ENCODE measurements at places on chromosomes 4 and X.

- DNase-seq: no peak
Observed at GRCh38 chrX:102765217-102765616, 44.7 kb downstream of the GPRASP3 start.

DNA sequence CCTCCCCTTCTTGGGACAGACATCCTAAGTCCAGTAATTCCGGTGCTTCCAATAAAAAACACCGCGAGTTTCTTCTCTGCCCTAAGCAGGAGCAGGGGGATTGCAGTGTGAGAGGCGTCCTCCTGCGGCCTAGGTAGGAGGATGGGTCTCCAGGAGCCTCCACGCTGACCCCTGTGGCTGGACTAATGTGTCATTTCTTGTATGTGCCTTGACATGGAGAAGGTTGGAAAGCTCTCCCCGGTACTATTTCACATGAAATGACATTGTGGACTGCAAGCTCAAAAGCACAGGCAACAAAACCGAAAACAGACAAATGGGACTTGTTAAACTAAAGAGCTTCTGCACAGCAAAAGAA lies 66.6 kb upstream of the ENPP6 start:
- no peak for DNase-seq

- DNase-seq: no peak
Observed at GRCh38 chr4:90572996-90573395, 445.8 kb downstream of the CCSER1 start.

DNA sequence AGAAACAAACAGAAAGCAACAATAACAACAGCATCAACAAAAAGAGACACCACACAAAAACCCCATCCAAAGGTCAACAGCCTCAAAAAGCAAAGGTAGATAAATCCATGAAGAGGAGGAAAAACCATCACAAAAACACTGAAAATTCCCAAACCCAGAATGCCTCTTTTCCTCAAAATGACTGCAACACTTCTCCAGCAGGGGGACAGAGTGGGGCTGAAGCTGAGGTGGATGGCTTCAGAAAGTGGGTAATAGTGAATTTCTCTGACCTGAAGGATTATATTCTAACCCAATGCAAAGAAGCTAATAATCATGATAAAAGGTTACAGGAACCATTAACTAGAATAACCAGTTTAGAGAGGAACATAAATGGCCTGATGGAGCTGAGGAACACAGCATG lies 888.2 kb downstream of the RAB28 start:
- no peak for DNase-seq

GRCh38 chr4:82906469-82906868 lies 5.9 kb downstream of the THAP9 start:
- no peak for DNase-seq

DNA sequence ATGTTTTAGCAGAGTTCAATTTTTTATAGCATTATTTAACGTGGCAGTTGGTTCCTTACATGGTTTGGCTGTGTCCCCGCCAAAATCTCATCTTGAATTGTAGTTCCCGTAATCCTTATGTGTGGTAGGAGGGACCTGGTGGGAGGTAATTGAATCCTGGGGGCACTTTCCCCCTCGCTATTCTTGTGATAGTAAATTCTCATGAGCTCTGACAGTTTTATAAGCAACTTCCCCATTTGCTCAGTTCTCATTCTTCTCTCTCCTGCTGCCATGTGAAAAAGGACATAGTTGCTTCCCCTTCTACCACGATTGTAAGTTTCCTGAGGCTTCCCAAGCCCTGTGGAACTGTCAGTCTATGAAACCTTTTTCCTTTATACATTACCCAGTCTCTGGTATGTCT lies 329.5 kb downstream of the GRIA2 start:
- DNase-seq: no peak

GRCh38 chr4:13953083-13953482 lies 325.6 kb upstream of the BOD1L1 start:
- DNase-seq: no peak

GRCh38 chrX:75784680-75785491 lies at the start of gene MAGEE2:
TSS of gene MAGEE2 (minus strand) at chrX:75785254. CDS start at chrX:75785051, 203 bp downstream.
- DNase-seq: no peak

GRCh38 chrX:48903290-48903689 lies 5.6 kb downstream of the PQBP1 start:
- no peak for DNase-seq

DNA sequence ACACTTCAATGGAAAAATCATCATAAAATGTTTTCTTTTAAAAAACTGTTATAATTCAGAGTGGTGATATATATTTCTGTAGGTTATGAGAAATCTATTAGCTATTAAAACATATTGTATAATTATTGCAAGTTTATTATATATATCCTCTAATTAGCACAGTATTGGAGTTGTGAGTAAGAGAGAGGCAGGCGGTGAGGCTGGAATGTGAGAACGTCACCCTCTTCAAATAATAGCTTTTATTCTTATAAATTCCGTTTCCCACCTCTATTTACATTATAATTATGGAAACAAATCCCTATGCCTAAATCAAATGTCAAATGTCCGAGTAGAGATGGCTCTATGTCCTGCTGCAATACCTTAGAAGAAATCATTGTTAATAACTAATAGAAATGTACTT lies 292.9 kb downstream of the ADGRL3 start:
- no peak for DNase-seq

GRCh38 chr4:125013891-125014290 lies 300.9 kb upstream of the FAT4 start:
- DNase-seq: no peak

- no peak for DNase-seq
Observed at GRCh38 chr4:80529026-80529425, 193.5 kb downstream of the CFAP299 start.

GRCh38 chrX:151753313-151754046 lies 18.9 kb downstream of the CNGA2 start:
- DNase-seq: no peak

DNA sequence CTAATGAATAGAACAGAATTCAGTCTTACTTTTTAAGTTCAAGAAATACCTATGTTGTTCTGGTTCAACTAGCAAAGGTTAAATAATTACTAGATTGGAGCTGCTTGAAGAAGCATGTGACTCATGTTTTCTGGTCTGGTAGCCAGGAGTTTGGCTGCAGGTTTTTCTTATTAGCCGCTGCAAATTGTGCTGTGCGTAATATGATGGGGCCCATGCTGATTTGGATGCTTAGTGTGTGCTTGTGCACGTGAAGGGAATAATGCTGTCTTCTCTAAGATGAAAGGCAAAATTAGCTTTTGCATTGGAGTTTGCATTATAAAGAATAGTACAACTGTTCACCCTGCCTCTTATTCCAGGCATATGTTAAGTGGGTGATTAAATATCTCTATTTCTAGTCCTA lies 219.6 kb downstream of the SNCA start:
- no peak for DNase-seq

DNA sequence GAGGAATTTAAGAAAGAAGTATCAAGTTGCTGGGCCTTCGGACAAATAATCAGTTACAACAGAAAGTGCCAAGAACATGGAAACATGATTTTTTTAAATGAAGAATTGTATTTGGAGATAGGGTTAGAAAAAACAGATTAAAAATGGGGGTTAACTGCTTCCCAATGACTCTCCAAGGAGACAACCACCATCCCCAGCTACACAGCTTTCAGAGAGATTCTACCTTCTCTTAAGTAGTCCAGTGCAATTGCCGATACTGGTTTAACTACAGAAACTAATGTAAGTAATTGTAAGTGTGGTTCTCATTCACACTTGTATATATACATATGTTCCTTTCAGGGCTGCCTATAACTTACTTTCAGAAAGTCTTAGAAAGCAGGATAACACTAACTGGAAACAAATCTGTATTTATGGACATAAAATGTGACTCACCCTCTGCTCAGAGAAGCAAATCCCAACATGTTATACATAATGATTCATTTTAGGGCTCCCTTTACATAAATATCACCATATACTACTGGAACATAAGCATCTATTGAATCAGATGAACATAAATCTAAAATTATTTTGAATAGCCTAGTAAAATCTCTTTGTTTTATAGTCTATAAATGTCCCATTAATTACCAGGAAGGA lies 248.9 kb upstream of the UGT8 start:
- no peak for DNase-seq

GRCh38 chrX:154093965-154094364 lies 3.6 kb downstream of the MECP2 start:
- DNase-seq: no peak

DNA sequence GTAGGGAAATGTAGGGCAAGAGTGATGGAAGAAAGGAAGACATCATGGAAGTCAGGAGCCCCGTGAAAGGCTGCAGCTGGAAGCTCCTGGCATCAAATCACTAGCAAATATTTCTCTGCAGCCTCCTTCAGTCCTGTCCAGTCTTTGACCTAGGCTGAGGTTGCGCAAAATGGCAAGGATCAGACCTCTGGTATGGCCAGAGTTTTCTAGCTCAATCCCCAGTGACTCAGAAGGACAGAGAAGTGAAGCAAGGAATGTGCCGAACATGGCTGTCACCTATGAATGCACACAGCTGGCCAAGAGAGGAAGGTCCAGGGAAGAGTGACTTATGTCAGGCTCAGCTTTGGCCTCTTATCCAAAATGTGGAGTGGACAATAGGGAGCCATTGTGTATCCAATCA lies 71.1 kb upstream of the PHOX2B start:
- no peak for DNase-seq

GRCh38 chr4:38072578-38072977 lies 112.4 kb downstream of the PTTG2 start:
- DNase-seq: no peak

GRCh38 chr4:1265351-1265750 lies 16.4 kb upstream of the CTBP1 start:
- no peak for DNase-seq

DNA sequence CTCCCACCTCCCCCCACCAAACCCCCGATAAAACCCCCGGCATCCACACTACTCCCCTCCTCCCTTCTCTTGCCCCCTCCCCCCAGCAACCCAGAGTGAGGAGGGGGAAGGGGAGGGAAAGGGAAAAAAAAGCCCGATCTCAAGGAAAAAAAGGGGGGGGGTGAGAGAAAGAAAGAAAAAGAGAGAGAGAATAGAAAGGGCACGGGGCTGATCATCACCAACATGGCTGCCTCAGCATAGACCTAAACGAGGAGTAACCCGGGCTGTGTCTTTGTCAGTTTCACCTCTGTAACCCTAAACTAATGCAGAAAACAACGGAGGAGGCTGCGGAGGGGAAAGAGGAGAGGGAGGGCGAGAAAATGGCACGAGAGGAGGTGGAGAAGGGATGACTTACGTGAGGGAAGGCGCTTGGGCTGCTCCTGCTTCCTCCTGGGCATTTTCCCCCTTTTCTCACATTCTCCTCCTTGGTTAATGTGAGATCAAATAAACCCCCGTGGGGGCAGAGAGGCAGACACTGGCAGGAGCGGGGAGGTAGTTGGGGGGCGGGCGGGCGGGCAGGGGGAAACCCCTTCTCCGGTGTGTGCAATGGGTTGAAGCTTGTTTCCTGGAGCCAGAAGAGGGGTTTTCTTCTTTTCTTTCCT lies 532 bp downstream of the ZNF827 start:
- DNase-seq: peak; percentile 22

DNA sequence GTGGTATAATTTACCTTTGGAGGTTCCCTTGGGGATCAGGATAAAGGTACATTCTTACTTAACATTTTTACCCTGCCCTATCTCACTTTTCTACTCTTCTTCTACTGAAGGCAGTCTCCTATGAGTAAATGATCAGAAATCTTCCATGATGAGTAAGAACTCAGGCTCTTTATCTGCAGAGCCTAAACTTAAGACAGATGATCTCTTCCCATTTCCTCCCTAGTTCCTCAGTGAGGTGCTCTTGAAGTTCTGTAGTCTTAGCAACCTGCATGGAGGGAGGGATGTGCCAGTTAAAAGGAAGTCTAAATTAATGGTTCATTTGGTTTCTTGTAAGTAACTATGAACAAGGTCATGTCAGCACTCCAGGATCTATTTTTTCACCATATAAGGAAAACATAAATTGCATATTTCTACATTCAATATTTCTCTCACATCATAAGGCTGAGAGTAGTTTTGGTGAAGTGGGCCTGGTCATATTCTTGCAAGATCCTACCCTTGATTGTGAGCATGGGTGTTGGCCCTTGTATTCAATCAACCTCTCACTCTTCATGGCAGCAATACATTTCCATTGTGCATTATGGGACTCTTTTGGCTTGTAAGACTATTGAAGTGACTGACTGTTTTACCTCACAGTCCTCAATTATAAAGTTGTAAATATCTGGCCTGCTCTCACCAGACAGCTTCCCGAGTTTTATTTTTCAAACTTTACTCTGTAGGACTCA lies 295.5 kb downstream of the SLC7A11 start:
- no peak for DNase-seq

GRCh38 chr4:108607079-108607815 lies 13.1 kb upstream of the RPL34 start:
- no peak for DNase-seq

DNA sequence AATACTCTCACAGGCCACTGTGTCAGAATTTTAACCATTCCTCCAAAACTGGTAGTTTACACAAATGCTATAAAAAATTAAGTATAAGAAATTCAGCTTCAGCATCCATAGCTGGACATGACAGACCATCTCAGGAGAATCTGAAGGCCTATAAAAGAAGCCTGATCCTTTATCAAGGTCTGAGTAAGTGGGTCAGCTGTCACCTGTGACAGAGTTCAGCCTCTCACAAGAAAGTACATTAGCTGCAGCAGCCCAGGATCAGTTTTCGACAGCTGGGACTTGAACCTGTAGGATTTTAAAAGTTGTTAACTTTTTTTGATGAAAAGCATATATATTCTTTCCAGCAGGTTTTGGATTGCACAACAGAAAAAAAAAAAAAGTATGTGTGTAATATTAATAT lies 60.7 kb downstream of the PPP3CA start:
- no peak for DNase-seq

- DNase-seq: no peak
Observed at GRCh38 chrX:134396174-134396573, 63.8 kb upstream of the HPRT1 start.

DNA sequence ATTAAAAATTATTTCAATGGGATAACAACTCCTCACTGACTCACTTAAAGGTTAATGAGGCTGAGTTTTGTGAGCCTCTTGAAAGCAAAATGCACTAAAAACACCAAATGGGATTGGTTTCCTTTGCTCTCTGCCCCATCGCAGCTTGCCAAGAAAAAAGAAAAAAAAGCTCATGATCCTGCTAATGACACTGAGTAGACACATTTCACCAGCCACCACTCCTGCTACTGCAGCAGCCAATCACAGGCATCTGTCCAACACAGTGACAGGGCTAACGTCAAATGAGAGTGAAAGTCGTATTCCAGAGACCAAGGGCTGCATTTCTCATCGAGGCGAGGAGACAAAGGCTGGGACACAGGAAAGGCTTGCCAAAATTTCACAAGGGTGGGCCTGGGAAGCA lies 5.2 kb downstream of the APBB2 start:
- DNase-seq: no peak

GRCh38 chr4:80183250-80184052 lies 13.9 kb upstream of the PRDM8 start:
- DNase-seq: peak; percentile 25

DNA sequence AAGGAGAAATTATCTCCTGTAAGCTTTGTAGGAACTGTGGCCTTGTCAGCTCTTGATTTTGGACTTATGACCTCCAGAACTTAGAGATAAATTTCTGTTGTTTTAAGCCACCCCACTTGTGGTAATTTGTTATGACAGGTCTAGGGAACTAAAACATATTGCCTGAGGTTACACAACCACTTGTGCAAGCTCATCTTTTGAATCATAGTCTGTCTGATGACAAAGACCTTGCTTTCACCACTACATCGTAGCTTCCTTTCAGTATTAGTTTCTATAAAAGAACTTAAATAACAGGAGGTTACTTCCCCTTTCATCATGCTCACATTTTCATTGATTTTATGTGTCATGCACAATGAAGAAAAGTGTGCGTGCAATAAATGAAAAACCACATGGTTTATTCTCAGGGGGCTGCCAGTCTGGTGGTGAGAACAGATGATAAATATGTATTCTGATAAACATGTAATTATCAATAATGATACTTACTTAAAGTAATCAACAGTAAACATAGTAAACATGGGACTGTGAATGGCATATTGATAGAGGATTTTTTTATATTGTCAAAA lies 690.0 kb upstream of the HS3ST1 start:
- DNase-seq: no peak
